Endodermal cell (in vitro differentiated cells): ENCODE measurements at places on chromosomes 7 and 10. TPM values are rescaled to one million over a fixed set of nuclear protein-coding genes. Genes with fewer than 3 reads are reported as not detected.

PTF1A gene
- total RNA-seq: not detected in 3 replicates

ZNF239 gene
- total RNA-seq: 2.3 to 7.4 TPM (median 6.2 TPM) in 3 replicates

PHKG1 gene
- 0.46 to 1.5 TPM (median 0.72 TPM) in 3 replicates for total RNA-seq

FGL2 gene
- total RNA-seq: not detected in 2 replicates

POLR2J2 gene
- 7.2 to 15.5 TPM (median 15.1 TPM) in 3 replicates for total RNA-seq

UPP1 gene
- 38.8 and 46.3 TPM in 2 replicates for total RNA-seq

TLX1 gene
- 0.38 TPM in 1 of 3 replicates, not detected in the others for total RNA-seq

PTN gene
- 4.8 and 6.6 TPM in 2 replicates for total RNA-seq

C10orf95 gene
- total RNA-seq: 0.40 to 0.93 TPM (median 0.61 TPM) in 3 replicates

PRKG1 gene
- total RNA-seq: 2.3 and 2.7 TPM in 2 replicates

HEPACAM2 gene
- total RNA-seq: not detected in 3 replicates

LBX1 gene
- total RNA-seq: not detected in 3 replicates

INMT gene
- 3.2 to 4.3 TPM (median 3.3 TPM) in 3 replicates for total RNA-seq

NEUROD6 gene
- not detected in 3 replicates for total RNA-seq

OR2A42 gene
- total RNA-seq: not detected in 2 replicates

MYL10 gene
- total RNA-seq: not detected in 3 replicates

PPP1R3C gene
- total RNA-seq: 0.47 and 0.51 TPM in 2 replicates

MTURN gene
- 12.1 to 16.9 TPM (median 13.0 TPM) in 3 replicates for total RNA-seq

SLC26A3 gene
- total RNA-seq: not detected in 2 replicates
